ENCODE measurements at places on chromosomes 2 and 18. TPM values are rescaled to one million over a fixed set of nuclear protein-coding genes. Genes with fewer than 3 reads are reported as not detected.

DNA sequence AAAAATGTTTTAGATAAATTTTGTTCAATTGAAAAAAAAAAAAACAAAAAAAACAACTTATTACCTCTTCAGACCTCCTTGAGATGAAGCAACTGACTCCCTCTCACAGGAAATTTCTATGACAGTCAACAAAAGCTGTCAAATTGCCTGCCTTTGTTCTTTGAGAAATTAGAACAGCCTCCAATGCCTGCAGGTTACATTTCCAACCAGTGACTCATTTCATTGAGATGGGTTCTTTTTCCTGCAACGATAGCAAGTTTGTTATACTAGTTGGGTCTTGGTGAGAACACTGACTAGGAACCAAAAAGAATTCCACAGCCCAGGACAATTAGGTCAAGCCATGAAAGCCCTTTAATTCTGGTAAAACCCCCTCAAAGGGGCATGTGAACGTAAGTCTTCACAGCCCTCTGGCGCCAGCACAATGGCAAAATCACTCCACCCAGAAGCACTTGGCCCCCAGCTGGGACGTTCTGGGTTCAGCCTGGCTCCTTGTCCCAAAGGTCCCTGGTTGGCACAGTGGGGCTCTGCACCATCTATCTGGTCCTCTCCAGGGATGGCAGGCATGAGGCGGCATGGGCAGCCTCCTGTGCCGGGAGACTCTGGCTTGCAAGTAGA lies 87.0 kb downstream of the SPP2 start:
- no peak for DNase-seq

GRCh38 chr2:156430236-156430979 lies 5.8 kb upstream of the GPD2 start:
- DNase-seq, result no peak

DNA sequence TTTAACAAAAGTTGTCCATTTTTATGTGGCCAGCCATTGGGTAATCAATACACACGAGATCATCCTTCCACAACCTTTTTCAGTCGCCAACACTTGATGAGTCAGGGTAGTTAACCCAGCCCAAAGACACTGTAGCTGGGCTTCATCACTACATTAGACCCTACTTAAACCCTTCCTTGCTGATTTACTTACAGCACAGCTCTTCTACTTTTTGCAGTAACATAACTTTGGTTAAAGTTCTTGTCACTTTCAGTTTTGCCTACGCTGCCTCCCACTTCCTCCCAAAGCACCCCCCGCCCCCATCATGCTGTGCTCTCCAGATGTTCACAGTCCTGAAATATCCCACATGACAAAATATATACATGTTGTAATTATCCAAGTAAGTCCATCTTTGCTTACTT lies 103.6 kb downstream of the CDK15 start:
- DNase-seq, result peak; percentile 35

- DNase-seq, result no peak
These were observed 185.0 kb downstream of the PRPF40A start for GRCh38 chr2:152532241-152532640.

DNA sequence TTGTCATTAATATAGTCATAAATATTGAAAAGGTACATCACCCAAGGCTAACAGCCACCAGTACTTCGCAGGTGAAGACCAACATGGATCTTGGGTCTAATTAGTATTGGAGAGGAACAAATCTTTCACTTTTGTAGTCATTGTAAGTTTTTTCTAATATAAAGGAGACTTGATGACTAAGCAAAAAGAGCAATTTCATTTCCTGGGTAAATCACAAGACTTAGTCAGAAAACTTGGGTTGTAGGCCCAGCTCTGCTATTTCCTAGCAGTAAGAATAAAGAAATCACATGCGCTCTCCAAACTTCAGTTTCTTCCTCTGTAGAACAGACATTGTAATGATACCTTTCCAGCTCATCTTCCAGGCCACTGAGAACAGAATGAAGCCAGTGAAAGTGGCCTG lies 40.9 kb downstream of the NRP2 start:
- DNase-seq, result no peak

- no peak for DNase-seq
These were observed 2.0 kb downstream of the GMCL1 start for GRCh38 chr2:69831354-69831905.

- DNase-seq, result no peak
These were observed 487.6 kb downstream of the METTL4 start for GRCh38 chr18:2083691-2084090.

DNA sequence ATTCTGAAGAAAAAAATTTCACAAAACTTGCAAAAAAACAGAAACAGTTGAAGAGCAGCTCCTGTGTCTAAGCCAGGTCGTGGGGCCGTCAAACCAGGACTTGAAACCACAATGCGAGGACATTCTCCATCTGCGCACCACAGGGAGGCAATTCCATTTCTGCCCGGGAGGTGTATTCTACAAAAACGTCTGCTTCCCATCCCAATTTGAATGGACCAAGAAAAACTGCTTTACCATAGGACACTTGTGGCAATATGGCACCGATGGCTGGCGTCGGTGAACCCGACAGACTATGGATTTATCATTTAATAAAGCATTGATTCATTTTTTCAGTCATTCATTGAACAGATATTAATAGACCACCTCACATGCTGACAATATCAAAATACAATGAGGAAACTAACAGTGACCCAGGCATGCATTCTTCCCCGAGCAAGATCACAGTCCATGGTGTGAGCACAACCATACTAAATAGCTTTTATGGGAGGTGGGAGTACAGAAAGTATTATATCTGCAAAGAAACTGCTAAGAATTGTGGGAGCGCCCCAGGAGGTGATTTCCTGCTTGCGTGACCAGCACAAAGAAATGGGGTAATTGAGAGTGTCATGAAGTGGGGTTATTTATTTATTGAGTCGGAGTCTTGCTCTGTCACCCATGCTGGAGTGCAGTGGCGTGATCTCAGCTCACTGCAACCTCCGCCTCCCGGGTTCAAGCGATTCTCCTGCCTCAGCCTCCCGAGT lies 10.5 kb upstream of the ZAP70 start:
- no peak for DNase-seq

DNA sequence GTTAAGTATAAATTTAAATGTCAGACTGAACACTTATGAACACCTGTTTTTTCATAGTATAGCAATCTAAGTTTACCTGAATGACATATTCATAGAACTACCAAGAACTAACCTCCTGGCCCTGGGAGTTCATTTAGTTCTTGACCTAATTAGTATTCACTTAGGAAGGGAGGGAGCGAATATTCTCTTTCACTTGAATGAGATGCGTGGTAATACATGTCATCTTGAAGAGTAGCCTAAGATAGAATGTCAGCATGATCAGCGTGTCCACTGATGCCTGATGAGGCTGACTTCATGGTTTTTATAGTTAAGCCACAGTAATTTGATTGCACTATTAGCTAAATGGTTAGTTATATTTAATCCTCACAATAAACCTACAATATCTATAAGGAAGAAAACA lies 13.3 kb downstream of the NDUFAF7 start:
- DNase-seq, result no peak

DNA sequence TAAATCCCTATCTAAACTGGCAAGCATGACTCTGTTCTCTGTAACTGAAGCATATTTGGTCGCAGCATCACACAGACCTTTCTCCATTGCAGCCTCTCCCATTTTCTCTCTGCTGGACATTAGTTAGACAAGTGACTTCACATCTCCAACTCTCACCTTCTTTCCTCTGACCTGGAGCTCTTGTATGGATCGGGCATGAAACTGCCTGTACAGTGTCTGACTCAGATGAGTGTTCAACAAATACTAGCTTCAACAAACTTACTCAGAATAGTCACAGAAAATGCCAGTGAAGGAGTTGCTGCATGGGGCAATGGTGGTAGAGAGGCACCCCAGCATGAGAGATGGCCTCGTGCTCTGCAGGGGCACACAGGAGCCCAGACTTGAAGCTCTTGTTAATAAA lies 104.7 kb upstream of the COPS8 start:
- DNase-seq, result no peak

DNA sequence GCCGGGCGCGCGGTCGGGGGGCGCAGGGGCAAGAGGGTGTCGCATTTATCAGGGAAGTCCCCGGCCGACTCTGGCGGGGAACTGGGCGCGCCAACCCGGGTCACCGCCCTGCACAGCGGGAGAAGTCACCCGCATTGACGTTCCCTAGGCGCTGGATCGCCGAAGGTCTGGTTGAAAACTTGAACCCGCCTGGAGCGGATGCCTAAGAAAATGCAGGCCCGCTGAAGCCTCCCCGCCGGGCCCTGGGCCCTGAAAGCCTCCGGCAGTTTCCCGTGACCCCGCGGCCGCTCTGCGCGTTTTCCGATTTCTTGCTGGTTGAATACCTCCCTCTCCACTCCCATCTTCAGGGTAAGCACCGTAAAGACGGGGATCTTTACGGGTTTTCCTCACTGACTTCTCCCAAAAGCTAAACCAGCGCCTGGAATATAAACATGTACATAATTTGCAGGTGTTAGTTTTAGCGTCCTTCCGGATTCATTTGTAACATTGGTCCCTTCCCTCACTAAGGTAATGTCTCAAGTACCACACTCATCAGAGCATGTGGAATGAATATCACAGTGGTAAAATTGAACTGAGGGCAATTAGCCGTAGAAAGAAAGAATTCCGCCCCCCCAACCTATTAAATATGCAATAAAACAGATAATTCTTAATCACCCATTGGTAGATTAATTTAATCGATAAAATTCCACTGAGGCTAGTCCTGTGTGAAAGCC lies 675 bp upstream of the SPIRE1 start:
- DNase-seq, result no peak

- no peak for DNase-seq
These were observed 171.7 kb upstream of the SOX11 start for GRCh38 chr2:5520463-5520972.

DNA sequence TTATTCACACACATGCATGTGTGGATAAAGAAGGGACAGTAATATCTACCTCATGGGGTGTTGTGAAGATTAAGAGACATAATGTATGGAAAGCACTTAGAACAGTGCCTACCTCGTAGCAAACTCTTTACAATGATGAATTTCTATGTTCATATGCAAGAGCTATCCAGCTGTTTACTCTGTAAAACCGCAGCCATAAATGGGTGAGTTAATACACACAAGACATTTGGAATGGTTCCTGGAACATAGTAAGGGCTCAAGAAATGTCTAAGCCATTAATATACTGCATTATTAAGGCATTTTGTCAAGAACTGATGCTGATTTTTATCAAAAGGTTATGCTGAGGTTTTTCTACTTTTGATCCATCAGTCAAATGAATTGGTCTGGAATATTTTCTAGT lies 1076.2 kb downstream of the TSN start:
- DNase-seq, result no peak

Gene RIT2
- polyA plus RNA-seq, result not detected

Gene GPR39
- polyA plus RNA-seq, result 1.9 TPM

Gene REG3A
- not detected for polyA plus RNA-seq

Data from BJ (cell line).